ENCODE measurements at places on chromosomes 5 and 9. TPM values are rescaled to one million over a fixed set of nuclear protein-coding genes. Genes with fewer than 3 reads are reported as not detected.

CCL27 gene
- not detected for total RNA-seq

- no peak for DNase-seq
Observed at GRCh38 chr5:10332301-10332700, 21.2 kb upstream of the MARCHF6 start.

DNA sequence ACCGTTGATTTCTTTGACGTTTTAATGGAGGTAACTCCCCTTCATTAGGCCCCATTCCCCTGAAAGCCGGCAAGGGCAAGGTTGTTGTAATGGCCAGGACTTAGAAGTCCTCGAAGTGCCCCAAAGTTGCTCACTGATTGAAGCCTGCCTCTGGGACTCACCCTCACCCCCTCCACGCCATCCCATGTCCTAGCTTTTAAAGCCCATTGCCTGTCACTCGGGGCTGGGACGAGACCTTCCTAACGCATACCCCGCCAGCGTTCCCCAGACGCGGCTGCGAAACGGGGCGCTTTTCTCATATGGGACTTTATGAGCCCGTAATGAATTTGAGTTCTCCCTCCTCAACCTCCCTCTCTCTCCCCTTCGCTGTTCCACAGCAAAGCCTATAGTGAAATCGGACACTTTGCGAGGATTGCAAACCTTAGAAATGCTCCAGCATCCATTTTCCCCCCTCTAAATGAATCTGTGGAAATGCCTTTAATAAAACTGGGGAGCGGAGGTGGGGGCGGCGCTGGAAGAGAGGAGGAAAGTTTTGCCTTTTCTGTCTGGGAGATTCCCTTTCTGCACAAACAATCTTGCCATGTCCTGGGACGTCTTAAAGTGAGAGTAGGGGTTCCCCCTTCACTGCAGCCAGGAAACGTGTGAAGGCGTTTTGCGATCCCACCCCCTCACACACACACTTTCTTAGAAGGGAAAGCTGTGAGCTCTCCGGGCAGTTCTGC is 1.5 kb downstream of the PAPPA start:
- no peak for DNase-seq

- DNase-seq: no peak
Observed at GRCh38 chr9:128061275-128061960, 5.7 kb downstream of the NAIF1 start.

DNA sequence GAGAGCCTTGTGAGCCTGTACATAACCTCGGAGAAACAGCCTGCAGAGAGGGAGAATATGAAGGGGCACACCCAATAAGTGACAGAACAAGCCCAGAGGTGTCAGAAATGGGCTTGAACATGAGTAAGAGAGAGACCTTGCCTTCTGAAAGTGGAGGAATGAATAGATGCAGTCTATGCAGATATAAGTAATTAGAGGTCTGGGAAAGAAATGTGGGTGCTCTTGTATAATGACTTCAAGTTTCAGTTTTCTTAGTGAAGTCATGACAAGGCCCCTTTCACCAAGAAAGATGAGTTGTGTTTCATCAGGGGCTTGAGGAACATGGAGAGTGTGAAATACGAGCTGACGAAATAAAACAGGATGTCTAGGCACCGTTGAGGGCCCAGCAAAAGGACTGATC is 15.1 kb downstream of the GRAMD2B start:
- no peak for DNase-seq

Data from Right ventricle myocardium inferior (tissue), 1 donor.